ENCODE measurements at places on chromosomes 4 and X. TPM values are rescaled to one million over a fixed set of nuclear protein-coding genes. Genes with fewer than 3 reads are reported as not detected.

TLL1 gene
- total RNA-seq, result 0.48 TPM

CFP gene
- total RNA-seq, result 0.51 TPM

EDA2R gene
- 13.2 TPM for total RNA-seq

OTUD6A gene
- total RNA-seq, result not detected

GEMIN8 gene
- total RNA-seq, result 18.7 TPM

SSX4 gene
- not detected for total RNA-seq

XAGE1A gene
- not detected for total RNA-seq

- no peak overlapping the region for H3K27ac ChIP-seq
- H3K4me3 ChIP-seq, result no peak overlapping the region
- H3K27me3 ChIP-seq, result no peaks in the 10 kb centered on the region
- DNase-seq, result no peak
Measured at GRCh38 chrX:128599632-128600031, 547.4 kb upstream of the ACTRT1 start.

GRCh38 chrX:4935401-4935800 is 1222.0 kb upstream of the PRKX start:
- no peaks in the 10 kb centered on the region for H3K27me3 ChIP-seq
- H3K4me1 ChIP-seq, result no peaks in the 10 kb centered on the region
- H3K4me3 ChIP-seq, result no peak overlapping the region
- H3K27ac ChIP-seq, result no peak overlapping the region
- no peak for DNase-seq
- no peaks in the 10 kb centered on the region for H3K36me3 ChIP-seq

GRCh38 chrX:40201329-40201885 is 103.6 kb upstream of the BCOR start:
- no peak for DNase-seq
- H3K4me3 ChIP-seq, result no peak overlapping the region
- no peaks in the 10 kb centered on the region for H3K36me3 ChIP-seq
- no peak overlapping the region for H3K27ac ChIP-seq
- no peaks in the 10 kb centered on the region for H3K4me1 ChIP-seq

GRCh38 chrX:149461746-149462145 is 43.4 kb downstream of the IDS start:
- no peak overlapping the region for H3K27ac ChIP-seq
- no peak for DNase-seq
- H3K4me3 ChIP-seq, result no peak overlapping the region

GRCh38 chr4:105181259-105181658 is 34.6 kb downstream of the TET2 start:
- H3K27me3 ChIP-seq, result no peaks in the 10 kb centered on the region
- H3K36me3 ChIP-seq, result peaks cover 32% of the 10 kb centered on the region
- no peak overlapping the region for H3K4me3 ChIP-seq
- H3K4me1 ChIP-seq, result peaks cover 15% of the 10 kb centered on the region
- DNase-seq, result no peak

- no peak overlapping the region for H3K27ac ChIP-seq
- H3K27me3 ChIP-seq, result no peaks in the 10 kb centered on the region
- no peaks in the 10 kb centered on the region for H3K36me3 ChIP-seq
- no peak overlapping the region for H3K4me3 ChIP-seq
- H3K4me1 ChIP-seq, result peaks cover 27% of the 10 kb centered on the region
Measured at GRCh38 chr4:142377342-142378091, 468.6 kb downstream of the INPP4B start.

DNA sequence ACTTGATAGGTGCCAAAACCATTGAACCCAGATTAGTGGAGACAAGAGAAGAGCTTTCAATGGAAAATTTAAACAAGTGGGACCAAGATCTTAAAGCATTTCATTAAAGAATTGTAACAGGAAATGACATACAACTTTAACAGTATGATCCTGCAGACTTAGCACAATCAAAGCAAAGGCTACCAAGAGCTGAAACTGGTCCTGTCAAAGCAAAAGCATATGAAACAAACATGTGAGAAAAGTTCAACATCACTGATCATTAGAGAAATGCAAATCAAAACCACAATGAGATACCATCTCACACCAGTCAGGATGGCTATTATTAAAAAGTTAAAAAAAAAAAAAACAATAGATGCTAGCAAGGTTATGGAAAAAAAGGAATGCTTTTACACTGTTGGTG is 425.6 kb downstream of the IL1RAPL1 start:
- no peaks in the 10 kb centered on the region for H3K36me3 ChIP-seq
- DNase-seq, result no peak
- H3K27me3 ChIP-seq, result no peaks in the 10 kb centered on the region
- no peak overlapping the region for H3K27ac ChIP-seq

DNA sequence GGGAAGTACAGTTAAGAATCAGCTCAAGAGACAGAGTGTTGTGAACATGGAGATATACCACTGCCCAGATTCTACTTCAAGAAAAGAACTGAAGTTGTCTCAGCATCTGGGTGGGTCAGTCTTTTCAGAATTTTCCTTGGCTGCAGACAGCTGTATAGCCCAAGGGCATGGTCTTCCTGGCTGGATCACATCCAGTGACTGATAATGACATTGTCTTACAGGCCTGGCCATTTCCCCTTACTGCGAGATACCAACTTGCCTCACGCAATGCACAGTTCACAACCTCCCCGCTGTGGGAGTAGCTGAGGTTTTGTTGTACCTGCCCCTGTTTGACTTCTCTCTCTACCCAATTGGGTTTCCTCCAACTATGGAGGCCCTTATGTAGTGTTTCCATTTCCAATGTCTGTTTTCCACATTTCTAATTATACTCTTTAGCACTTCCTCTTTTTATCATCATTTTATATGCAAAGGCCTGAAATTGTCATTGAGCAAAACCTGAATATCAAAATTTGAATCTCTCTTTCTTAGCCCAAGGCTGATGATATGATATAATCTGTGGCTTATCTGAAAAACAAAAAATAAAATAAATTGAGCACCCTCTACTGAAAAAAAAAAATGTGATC is 209.1 kb downstream of the NAF1 start:
- H3K27me3 ChIP-seq, result peaks cover 13% of the 10 kb centered on the region
- H3K27ac ChIP-seq, result no peak overlapping the region
- no peaks in the 10 kb centered on the region for H3K4me1 ChIP-seq
- H3K4me3 ChIP-seq, result no peak overlapping the region

- DNase-seq, result no peak
- H3K36me3 ChIP-seq, result no peaks in the 10 kb centered on the region
- H3K4me3 ChIP-seq, result no peak overlapping the region
- H3K4me1 ChIP-seq, result peaks cover 14% of the 10 kb centered on the region
- H3K27ac ChIP-seq, result peak overlapping the region; percentile 30
Measured at GRCh38 chr4:86497980-86498862, 95.9 kb upstream of the PTPN13 start.

DNA sequence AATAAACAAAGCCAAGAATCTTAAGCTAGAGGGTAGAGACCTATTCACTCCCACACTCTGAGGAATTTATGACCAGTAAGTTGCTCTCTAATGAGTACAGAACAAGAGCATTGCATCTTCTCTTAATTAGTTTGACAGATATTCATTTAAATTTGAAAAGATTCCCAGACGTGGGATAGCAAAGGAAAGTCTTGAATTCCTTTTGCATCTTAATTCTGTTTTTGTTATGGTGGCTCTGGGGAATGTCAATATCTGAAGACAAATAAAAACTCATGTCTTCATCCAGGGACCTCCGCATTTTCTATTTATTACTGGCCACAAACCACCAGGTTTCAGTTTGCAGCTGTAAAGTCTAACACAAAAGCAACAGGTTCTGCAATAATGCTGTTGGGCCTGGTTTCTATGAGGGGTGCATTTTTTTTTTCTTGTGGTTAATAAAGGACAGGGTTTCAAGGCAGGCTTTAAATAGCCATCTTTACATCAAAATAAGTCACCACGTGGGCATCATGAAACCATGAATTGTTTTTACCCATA is 172.3 kb downstream of the SHROOM3 start:
- H3K27me3 ChIP-seq, result no peaks in the 10 kb centered on the region
- peaks cover 48% of the 10 kb centered on the region for H3K4me1 ChIP-seq
- no peak overlapping the region for H3K4me3 ChIP-seq

DNA sequence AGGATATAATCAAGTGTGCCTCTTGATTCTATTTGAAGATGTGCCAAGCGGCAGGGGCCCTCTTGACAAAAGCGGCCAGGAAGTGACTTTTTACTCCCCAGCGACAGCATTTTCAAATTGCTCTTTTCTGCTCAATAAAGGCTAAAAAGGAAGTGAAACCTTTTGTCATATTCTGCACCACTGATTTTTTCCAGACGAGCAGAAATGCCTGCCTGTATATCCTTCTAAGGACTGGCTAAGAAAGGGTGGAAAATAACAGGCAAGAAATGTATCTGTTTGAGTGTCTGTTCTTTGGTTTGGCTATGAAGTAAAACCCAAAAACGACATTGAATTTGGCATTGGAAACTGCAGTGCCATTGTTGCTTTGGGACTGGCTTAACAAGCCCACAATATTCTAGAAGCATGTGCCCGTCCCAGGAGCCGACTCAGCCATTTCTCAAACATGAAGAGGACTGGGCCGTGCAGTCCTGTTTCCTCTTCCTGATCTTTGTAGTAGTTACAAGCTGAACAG is 25.4 kb downstream of the TMSB4X start:
- DNase-seq, result no peak
- no peaks in the 10 kb centered on the region for H3K36me3 ChIP-seq
- H3K4me3 ChIP-seq, result no peak overlapping the region
- H3K27ac ChIP-seq, result no peak overlapping the region
- no peaks in the 10 kb centered on the region for H3K27me3 ChIP-seq
- H3K4me1 ChIP-seq, result peaks cover 19% of the 10 kb centered on the region

GRCh38 chr4:57410331-57411052 is 300.3 kb upstream of the IGFBP7 start:
- no peak overlapping the region for H3K4me3 ChIP-seq
- H3K4me1 ChIP-seq, result no peaks in the 10 kb centered on the region
- no peaks in the 10 kb centered on the region for H3K27me3 ChIP-seq

DNA sequence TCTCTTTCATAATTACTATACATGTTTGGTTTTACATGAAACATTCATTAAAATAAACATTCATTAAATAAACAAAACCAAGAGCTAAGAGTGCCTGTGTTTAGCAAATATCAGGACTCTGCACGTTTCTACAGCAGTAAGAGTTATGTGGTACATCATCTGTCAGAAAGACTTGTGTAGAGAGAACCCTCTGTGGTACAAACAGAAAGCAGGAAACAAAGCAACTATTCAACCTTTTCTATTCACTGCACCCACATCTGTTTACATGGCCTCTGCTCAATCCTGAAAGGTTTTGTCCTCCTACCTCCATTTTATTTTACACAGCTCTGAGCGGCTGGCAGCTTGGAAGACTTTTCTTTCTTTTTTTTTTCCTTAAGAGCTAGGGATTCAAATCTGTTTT is 90.7 kb upstream of the PCDH18 start:
- no peak for DNase-seq
- H3K4me3 ChIP-seq, result peak overlapping the region; percentile 13
- H3K27ac ChIP-seq, result peak overlapping the region; percentile 44
- H3K4me1 ChIP-seq, result peaks cover 17% of the 10 kb centered on the region
- H3K36me3 ChIP-seq, result no peaks in the 10 kb centered on the region
- no peaks in the 10 kb centered on the region for H3K27me3 ChIP-seq

DNA sequence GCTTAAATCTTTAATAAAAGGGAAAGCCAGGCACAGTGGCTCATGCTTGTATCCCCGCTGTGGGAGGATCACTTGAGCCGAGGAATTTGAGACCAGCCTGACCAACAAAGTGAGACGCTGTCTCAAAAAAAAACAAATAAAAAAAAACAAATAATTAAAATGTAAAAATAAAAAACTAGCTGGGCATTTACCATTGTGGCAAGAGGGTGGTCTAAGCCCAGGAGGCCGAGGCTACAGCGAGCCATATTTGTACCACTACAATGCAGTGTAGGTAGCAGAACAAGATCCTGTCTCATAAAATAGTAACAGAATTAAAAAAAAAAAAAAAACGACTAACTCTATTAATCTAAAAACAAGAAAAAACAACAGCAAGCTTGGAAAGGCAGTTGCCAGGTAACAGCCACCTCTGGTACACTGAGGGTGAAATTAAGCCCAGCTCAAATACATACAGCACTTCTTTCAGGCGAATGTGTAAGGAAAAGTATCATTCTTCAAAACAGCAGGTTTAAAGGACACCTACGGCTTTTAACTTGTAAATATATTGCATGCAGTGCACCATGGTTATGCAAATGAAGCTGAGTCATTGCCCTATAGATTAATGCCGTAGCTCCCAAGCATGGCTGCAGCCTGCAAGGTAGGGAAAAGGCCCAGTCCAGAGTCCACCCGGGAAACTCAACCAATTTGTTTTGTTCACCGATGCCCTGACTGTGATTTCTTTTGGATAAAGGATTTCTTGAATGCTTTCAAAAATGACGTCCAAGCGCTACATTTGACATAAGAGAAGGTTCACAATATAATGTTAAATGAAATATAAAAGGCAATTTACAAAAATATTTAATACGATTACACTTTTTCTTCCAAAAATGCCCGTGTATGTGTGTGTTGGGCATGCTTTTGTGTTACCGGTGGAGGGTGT is 14.5 kb upstream of the TXLNG start:
- no peak for DNase-seq
- no peaks in the 10 kb centered on the region for H3K36me3 ChIP-seq
- H3K27ac ChIP-seq, result peak overlapping the region; percentile 100
- H3K4me1 ChIP-seq, result peaks cover 7% of the 10 kb centered on the region
- H3K27me3 ChIP-seq, result no peaks in the 10 kb centered on the region

- H3K4me1 ChIP-seq, result peaks cover 5% of the 10 kb centered on the region
- H3K4me3 ChIP-seq, result no peak overlapping the region
- no peaks in the 10 kb centered on the region for H3K27me3 ChIP-seq
- no peak for DNase-seq
Measured at GRCh38 chr4:109588176-109588575, 28.1 kb downstream of the MCUB start.

DNA sequence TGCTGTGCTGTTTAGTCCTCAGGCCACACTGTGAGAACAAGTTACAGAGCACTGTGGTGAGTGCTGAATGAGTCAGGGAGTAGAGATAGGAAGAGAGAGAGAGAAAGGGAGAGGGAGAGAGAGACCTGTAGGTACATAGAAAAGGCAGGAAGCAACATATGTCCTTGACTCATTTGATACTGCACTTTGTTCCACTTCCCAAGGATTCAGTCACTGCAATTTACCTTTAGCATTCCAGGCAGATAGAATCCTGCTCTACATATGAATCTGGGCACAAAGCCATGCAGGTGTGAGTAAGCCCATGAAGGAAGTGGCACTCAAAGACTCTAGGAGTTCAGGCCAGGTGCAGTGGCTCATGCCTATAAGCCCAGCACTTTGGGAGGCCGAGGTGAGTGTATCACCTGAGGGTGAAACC is 1.0 kb upstream of the DAPP1 start:
- H3K27me3 ChIP-seq, result no peaks in the 10 kb centered on the region
- H3K4me1 ChIP-seq, result no peaks in the 10 kb centered on the region
- DNase-seq, result no peak
- H3K27ac ChIP-seq, result peak overlapping the region; percentile 84
